Anterior cingulate cortex (tissue), 58 donors: ENCODE measurements at places on chromosomes 11 and 22.

- peak; percentile 44 for DNase-seq
These were observed at the start of gene UNC93B1 for GRCh38 chr11:68003846-68004550. UNC93B1 (minus strand) TSS chr11:68004097; CDS start chr11:68004043, 54 bp downstream.

GRCh38 chr11:66072081-66072480, 2.0 kb downstream of the PACS1 start:
- DNase-seq, result no peak

GRCh38 chr11:80417681-80418080, 976.9 kb upstream of the TENM4 start:
- no peak for DNase-seq

DNA sequence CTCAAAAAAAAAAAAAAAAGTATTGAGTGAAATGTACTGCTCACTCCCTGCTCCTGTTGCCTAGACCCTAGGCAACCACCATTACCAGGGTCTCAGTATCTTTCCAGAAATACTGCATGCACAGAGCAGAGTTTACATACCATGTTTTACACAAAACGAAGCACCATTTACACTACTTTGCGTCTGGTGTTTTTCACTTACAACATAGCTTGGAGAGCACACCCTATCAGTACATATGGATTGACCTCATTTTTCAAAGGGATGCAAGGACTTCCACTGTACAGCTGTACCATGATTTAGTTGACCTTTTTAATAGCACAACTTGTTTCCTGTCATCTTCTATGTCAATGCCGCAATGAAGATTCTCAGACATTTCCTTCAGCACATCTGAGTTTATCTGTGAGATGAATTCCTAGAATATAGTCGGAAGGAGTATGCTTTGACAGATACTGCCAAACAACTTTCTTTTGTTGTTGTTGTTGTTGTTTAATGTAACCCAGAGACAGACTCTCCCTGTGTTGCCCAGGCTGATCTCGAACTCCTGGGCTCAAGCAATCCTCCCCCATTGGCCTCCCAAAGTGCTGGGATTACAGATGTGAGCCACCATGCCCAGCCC, 6.1 kb downstream of the MYH9 start:
- DNase-seq, result no peak

- DNase-seq, result no peak
These were observed 14.0 kb downstream of the MMP3 start for GRCh38 chr11:102829316-102830000.
